ENCODE measurements at places on chromosomes 12 and 14. TPM values are rescaled to one million over a fixed set of nuclear protein-coding genes. Genes with fewer than 3 reads are reported as not detected.
A peak's percentile ranks its signal among the peaks of the same experiment; 100 is the strongest.

GRCh38 chr12:118206107-118206412 lies 70.1 kb downstream of the PEBP1 start:
- no peak for DNase-seq

DNA sequence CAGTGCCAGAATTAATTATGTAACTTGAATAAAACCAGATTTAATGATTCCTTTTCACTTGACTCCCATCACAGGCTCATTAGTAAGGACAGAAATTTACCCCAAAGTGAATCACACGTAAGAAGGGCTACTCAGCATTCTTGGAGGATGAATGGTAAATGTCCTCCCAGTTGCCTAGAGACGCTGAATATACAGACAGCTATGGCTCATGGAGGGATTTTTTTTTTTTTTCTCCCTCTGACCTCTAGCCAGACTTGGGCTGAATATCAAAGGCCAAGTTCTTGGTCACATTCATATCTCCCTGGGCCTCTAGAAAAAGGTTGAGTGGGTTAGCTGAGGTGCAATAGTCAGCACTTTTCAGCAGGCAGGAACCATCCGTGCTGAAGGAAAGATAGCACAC lies 77.5 kb downstream of the PHLDA1 start:
- DNase-seq: no peak

GRCh38 chr14:43568022-43568421 lies 939.1 kb downstream of the FSCB start:
- DNase-seq: no peak

DNA sequence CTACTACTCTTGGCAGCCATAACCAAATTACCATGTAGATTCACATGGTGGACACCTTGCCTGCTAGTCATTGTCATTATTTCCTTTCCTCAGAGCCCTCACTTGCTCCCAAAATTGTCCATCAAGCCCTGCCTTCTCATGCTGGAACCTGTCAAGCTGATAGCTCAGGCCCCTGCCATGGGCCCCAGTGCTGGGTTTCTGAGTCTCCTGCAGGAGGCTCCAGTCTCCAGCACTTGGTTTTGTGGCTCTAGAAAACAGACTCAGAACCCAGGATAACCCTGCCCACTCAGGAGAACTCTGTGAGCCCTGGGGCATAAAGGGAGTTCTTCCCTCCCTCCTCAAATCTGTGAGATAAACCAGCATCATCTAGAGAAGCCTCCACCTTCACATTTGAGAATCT lies 10.8 kb downstream of the KRT71 start:
- no peak for DNase-seq

- no peak for DNase-seq
Observed at GRCh38 chr14:95703805-95704204, 10.1 kb downstream of the TCL1A start.

GRCh38 chr12:50211392-50212070 lies 44.4 kb upstream of the CERS5 start:
- DNase-seq: no peak

DNA sequence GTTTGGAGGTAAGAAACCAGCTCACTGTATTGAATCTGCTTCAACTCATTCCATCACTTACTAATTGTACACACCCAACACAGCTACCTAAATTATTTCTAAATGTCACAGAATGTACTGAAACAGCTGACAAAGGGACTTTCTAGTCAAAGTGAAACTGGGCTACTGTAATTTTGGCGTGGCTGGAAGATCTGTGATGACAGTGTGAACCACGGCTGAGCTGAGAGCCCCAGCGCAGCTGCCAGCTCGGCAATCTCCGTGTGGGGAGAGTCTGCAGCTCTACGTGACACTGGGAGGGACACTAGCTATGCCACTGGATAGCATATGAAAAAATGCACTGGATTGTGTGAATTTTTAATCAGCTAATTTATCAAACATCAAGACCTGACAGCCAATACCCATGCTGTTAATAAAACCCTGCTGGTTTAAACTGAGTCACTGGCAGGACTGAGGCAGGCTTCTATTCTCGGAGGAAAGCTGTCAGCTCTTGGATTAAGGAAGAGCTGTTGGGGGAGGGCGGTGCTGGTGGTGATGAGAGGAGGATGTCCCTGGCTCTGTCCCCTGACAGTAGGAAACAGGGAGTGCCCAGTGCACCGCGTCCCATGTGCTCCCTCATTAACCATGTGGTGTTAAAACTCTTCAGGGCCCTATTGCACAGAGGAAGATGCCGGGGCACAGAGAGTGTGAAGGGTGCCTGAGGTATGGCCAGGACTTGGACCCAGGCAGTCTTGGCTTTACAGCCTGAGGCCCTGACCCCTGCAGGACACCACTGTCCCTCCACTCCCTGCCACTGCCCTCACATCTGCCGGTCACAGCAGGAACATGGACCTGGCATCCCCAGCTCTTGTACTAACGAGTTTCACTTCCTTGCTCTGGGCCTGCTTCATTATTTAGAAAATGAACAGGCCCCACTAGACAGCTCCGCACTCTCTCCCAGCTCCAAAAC lies 13.3 kb downstream of the SLC15A4 start:
- DNase-seq: no peak

- DNase-seq: no peak
Observed at GRCh38 chr14:41297576-41298327, 308.9 kb upstream of the LRFN5 start.

GRCh38 chr14:53526200-53526599 lies 373.1 kb upstream of the DDHD1 start:
- DNase-seq: no peak

- DNase-seq: peak; percentile 14
Observed at GRCh38 chr12:16346958-16347357, 487 bp upstream of the MGST1 start.

GRCh38 chr12:45774508-45775162 lies 45.1 kb downstream of the ARID2 start:
- DNase-seq: no peak

- DNase-seq: no peak
Observed at GRCh38 chr14:45553981-45554380, 301.0 kb upstream of the MIS18BP1 start.

GRCh38 chr12:112543751-112544150 lies 125.0 kb downstream of the PTPN11 start:
- DNase-seq: no peak

GRCh38 chr12:40331886-40332285 lies 107.1 kb downstream of the LRRK2 start:
- DNase-seq: no peak

DNA sequence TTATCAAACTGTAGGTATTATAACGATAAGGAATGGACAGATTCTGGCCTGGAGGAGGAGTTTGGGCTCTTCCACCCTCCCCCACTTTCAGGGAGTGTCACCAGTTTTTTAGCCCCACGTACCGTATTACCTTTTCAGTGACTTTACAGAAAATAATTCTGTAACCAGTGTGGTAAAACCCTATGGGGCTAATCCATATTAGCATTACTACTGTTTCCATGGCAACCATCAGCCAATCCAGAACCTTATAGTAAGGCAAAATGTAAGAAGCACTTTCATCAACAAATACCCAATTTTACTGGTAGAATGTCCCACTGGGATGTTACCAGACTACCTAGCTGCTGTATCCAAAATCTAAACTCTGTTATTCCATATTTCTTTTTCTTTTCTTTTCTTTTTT lies 50.7 kb downstream of the BICDL1 start:
- DNase-seq: peak; percentile 57

GRCh38 chr12:123354600-123354999 lies 10.0 kb downstream of the SBNO1 start:
- DNase-seq: no peak

- DNase-seq: no peak
Observed at GRCh38 chr12:103373088-103373523, 122.7 kb downstream of the C12orf42 start.

GRCh38 chr12:5945071-5946008 lies at the start of gene ANO2:
Gene ANO2, minus strand, starts transcription at chr12:5945259. Its CDS starts 42 bp downstream, at chr12:5945217.
- DNase-seq: peak; percentile 89

TMEM116 gene
- total RNA-seq: 9.2 TPM

CD163L1 gene
- 0.22 TPM for total RNA-seq

TAS2R42 gene
- total RNA-seq: not detected

A2M gene
- total RNA-seq: 0.37 TPM

RILPL2 gene
- total RNA-seq: 0.45 TPM

SLC17A8 gene
- not detected for total RNA-seq

DPY19L2 gene
- total RNA-seq: 1.7 TPM

HSPB8 gene
- 15.8 TPM for total RNA-seq

SMOC1 gene
- 0.11 TPM for total RNA-seq

PPP4R4 gene
- 3.0 TPM for total RNA-seq

TTC9 gene
- 12.1 TPM for total RNA-seq

ARHGAP9 gene
- total RNA-seq: 6.3 TPM

CABP1 gene
- 6.0 TPM for total RNA-seq

ADAMTS20 gene
- 0.90 TPM for total RNA-seq
